Mesothelial cell of epicardium (in vitro differentiated cells): ENCODE measurements at places on chromosomes 2 and 18.

GRCh38 chr2:113275556-113276215 is 3.0 kb downstream of the PAX8 start:
- no peak for DNase-seq

DNA sequence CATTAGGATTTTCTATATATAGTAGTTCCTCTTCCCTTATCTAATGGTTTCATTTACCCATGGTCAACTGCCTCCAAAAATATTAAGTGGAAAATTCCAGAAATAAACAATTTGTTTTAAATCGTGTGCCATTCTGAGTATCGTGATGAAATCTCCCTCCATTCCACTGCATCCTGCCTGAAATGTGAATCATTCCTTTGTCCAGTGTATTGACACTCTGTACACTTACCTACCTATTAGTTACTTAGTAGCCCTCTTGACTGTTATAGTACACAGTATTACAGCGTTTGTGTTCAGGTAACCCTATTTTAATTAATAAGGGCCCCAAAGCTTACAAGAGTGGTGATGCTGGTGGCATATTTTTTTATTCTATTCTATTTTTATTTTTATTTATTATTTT is 26.2 kb downstream of the TAF4B start:
- no peak for DNase-seq

- DNase-seq, result no peak
Measured at GRCh38 chr2:86011449-86011941, 94.2 kb downstream of the POLR1A start.

GRCh38 chr2:238099714-238100048 is 459 bp upstream of the ESPNL start:
- no peak for DNase-seq

GRCh38 chr2:68643011-68643873 is at the start of gene PROKR1:
Gene PROKR1 (plus strand): TSS chr2:68643579. CDS start chr2:68645822, 2,243 bp downstream.
- DNase-seq, result peak; percentile 65

DNA sequence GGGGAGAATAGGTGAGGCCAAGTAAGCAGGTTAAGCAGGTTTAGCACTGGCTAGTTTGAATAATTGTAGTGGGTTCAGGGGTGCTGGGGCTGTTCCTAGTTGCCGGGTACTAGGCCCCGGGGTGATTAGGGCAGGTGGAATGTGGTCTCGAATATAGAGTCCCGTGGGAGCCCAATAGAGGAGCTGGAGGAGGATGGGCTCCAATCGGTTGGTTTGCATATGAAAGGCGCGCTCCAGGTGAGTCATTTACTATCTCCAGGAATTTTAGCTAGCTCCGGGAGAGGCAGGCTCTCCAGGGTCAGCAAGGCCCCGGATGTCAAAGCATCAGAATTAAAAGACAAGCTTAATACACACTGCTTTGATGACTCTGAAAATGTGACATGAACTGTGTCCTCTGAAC is 304.0 kb downstream of the ZNF521 start:
- DNase-seq, result no peak

GRCh38 chr2:8424997-8425900 is 256.6 kb upstream of the ID2 start:
- DNase-seq, result no peak

DNA sequence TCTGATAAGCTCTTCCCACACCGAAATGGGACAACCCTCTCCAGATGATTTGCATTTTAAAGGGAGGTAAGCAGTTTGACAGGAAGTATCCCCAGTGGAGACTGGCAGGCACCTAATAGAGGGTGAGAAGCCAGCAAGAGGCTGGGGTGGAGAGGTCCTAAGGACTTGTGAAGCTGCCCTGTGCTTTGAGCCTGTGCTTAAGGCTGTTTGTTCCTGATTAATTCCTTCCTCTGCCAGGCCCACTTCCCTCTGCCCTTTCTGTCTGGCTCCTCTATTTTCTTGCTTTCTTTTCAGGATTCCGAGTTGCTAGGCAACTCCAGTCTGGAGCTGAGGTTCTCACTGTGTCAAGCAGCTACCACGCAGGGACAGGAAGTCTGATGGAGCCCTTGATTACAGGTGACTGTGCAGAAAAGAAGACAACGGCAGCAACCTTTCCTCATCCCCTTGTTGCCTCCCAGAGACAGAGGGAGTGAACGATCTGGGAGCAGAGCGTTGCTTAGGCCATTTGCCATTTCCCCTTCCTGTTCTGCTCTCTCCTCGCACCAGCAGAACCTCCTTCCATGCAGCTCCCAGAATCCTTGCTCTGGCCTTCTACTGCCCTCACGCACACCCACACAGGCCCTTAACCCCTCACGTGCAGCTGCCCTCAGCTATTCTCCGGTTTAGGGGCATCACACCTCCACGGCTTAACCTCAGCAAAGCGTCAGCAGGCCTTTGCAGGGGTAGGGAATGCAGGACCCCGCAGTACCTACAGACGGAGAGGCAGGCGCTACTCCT is 103.6 kb upstream of the CELF4 start:
- no peak for DNase-seq

GRCh38 chr2:136399667-136400289 is 281.8 kb upstream of the CXCR4 start:
- no peak for DNase-seq

DNA sequence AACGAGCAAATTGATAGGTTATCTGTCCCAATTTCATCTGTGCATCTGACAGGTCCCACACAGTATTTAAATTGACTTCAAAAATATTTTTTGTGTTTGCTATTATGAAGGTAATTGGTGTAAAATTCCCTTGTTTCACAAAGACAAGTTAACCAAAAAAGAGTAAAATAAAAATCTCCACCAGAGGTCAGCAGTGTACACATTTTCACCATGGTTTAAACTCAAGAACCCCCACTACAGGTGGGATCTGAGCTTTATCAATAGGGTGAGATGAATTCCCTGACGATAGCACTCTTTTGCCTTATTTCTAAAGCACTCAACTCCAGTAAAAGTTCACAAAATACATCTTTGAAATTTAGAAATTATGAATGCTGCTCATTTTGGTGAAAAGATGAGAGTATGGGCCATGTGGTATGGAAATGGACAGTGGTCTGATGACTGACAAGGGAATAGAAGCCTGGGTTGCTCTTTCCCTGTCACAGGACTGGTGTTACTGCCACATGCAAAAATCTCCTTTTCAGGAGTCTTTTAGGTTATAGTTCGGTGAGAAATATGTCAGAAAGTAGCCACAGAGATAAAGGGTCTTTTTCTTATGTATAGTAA is 68.0 kb downstream of the SERPINB8 start:
- no peak for DNase-seq

- no peak for DNase-seq
Measured at GRCh38 chr2:170298115-170298514, 120.2 kb downstream of the MYO3B start.

- DNase-seq, result no peak
Measured at GRCh38 chr2:68487773-68488355, 20.5 kb downstream of the APLF start.

- no peak for DNase-seq
Measured at GRCh38 chr2:20939931-20940795, 103.7 kb downstream of the APOB start.

GRCh38 chr2:218895326-218895725 is 14.7 kb downstream of the WNT10A start:
- no peak for DNase-seq

DNA sequence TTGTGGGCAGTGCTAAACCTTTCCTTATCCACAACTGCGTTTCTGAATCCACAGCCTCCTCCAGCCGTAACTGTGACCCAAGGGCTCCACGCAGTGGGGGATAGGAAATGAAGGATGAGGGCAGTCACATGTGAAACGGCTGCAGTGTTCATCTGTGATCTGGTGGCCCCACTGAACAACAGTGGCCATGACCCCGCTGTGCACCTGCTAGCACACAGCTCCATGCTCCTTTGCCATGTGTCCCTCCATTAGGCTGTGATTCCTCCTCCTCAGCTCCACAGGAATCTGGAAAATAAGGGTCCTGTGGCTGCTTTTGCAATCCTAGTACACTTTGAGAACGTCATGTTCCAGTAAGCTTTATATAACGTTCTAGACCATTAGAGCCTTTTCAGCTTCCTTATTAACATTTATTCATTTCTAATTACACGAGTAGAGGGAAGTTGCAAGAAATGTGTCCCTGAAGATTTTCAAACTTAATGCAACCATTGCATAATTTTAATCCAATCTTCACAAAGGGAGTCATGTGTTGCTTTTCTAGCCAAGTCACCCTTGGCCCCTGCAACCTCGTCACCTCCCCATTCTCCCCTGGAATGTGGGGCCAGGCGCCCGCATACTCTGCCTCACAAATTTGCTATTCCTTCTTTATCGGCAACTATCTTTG is 7.1 kb upstream of the NAPG start:
- DNase-seq, result no peak

- no peak for DNase-seq
Measured at GRCh38 chr2:197576631-197577030, 60.8 kb downstream of the MOB4 start.

GRCh38 chr2:62569907-62570841 is 64.2 kb upstream of the TMEM17 start:
- DNase-seq, result no peak

- no peak for DNase-seq
Measured at GRCh38 chr2:60262178-60262577, 291.3 kb downstream of the BCL11A start.
